ENCODE measurements at places on chromosomes 1 and 21.

DNA sequence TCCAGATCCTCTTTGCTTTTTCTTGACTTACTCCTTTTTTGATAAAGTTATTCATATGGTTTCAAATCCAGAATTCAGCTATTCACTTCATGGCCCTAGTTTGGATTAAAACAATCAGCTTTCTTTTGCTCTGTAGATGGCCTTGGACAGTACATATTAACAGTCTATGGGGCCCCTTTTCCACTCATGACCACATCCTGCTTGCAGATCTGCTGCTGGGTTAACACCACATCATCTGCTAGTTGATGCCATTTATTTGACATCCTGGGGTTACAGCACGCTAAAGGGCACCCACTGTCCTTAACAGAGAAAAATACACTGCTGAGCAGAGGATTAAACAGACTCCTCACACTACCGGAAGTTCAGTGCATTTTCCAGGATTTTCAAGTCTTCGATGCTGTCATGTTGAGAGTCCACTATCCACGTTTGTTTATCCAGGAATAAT, 941 bp upstream of the IFI16 start:
- peak; percentile 79 for DNase-seq

GRCh38 chr1:246096356-246096755, 410.7 kb downstream of the SMYD3 start:
- DNase-seq: no peak

GRCh38 chr1:111695801-111696200, 43.4 kb downstream of the INKA2 start:
- DNase-seq: no peak

DNA sequence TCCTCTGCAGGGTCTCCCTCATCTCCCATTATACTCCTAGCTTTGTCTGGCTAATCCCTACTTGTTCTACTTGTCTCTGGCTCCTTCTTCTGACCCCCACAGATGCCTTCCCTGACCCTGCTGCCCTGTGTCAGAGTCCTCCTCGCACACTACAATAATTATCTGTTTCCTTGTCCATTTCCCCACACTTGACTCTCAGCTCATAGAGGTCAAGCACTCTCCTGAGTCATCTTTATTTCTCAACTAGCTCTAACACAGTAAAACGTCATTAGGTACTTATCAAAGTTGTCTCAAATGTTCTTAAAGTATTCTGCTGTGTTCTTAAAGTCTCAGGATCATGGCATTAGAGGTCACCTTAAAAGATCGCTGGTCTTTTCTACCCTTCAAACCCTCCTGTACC, 47.1 kb downstream of the C8A start:
- no peak for DNase-seq

GRCh38 chr1:222546091-222546490, 1.8 kb downstream of the HHIPL2 start:
- no peak for DNase-seq

- no peak for DNase-seq
Observed at GRCh38 chr1:89890085-89890752, 69.4 kb downstream of the LRRC8D start.

DNA sequence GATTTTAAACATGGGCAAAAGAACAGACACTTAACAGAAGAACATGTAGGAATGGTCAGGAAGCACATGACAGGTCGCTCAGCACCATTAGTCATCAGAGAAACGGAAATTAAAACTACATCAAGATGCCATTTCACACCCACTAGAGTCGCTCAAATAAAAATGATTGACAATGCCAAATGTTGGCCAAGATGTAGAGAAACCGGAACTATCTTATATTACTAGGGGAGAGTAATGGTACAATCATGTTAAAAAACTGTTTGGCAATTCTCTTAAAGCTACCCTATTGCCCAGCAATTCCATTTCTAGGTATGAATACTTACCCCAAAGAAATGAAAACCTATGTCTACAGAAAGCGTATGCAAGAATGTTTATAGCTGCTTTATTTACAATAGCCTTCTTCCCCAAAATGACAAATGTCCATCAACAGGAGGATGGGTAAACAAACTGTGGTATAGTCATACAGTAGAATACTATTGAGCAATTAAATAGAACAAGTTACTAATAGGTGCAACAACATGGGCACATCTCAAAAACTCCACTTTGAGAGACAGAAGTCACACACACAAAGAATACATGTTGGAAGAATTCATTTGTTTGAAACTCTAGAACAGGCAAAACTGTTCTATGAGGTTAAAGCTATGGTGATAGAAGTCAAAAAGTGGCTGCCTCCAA, 92.8 kb downstream of the ETS2 start:
- no peak for DNase-seq

- DNase-seq: no peak
Observed at GRCh38 chr1:111647736-111648135, 28.1 kb downstream of the RAP1A start.

DNA sequence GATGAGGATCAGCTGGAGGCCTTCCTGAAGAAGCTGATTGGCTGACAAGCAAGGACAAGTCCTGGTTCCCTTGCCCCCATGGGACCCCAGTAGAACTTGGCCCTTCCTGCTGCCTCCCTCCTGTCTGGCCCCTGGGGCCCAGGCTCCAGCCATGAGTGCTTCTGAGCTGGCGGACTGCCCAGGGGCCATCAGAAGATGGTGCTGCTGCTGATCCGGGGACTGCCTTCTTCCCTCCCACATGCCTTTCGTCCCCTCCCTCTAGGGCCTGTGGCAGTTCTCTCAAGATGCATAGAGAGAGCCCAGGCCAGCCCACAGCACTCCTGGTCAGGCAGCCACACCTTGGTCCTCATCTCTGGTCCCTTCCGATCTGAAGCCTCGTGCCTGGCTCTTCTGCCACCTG, 57.9 kb upstream of the PRKACB start:
- no peak for DNase-seq

DNA sequence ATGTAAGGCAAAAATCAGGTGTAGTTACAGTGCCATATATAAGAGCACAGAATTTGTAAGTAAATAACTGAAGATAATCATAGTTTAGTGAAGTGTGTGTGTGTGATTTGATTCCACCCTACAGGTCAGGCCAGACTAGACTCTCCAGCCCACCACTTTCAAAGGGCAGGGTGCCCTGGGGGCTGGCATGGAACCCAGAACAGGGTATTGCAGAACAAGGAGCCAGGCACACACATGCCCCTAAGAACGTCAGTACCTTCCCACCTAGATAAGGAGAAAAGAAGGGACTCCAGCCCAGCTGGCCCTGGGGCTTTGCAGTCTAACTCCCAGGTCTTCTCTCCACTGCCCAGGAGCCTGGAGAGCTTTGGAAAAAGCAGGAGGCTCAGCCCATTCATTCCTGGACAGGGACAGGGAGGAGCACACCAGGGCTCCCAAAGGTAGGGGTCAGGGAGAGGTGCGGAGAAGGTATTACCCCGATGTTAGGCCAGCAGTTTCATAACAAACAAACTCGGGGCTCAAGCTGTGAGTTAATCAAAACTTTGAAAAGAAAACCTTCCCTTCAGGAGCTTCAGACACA, 149.7 kb upstream of the VANGL1 start:
- DNase-seq: no peak

GRCh38 chr1:67597336-67597735, 87.7 kb upstream of the GADD45A start:
- no peak for DNase-seq

- no peak for DNase-seq
Observed at GRCh38 chr1:83918688-83919285, 80.1 kb downstream of the TTLL7 start.

- no peak for DNase-seq
Observed at GRCh38 chr1:178086294-178086693, 7.6 kb upstream of the RASAL2 start.

- no peak for DNase-seq
Observed at GRCh38 chr1:980137-980571, 1.7 kb downstream of the PERM1 start.

DNA sequence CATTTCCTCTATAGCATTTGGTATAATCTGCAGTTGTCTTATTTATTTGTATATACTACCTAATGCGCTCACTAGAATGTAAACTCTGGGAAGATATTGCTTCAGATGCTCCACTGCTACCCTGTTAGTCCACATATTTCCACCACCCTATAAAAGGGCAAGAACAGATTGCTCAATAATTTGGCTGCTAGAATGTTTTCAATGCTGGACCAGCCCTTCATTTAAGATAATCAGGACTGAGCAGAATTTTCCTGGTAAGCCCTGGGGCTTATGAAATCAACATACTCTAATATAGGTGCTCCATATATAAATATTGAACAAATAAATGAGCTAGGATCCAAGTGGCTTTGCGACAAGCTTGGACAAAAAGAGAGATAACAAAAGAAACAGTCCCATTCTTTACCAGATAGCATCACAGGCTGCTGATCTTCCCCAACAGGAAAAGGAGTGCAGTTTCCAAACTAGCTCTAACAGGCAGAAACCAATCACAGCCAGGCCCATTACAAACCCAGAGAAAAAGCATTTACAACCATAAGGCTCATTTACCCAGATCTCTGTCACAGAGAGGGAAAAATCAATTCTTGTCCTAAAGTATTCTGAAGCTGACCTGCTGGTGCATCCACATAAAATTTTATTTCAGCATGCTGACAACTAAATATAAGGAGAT, 8.3 kb downstream of the BCAR3 start:
- DNase-seq: no peak

- DNase-seq: no peak
Observed at GRCh38 chr21:43345746-43346409, 81.1 kb downstream of the SIK1 start.

DNA sequence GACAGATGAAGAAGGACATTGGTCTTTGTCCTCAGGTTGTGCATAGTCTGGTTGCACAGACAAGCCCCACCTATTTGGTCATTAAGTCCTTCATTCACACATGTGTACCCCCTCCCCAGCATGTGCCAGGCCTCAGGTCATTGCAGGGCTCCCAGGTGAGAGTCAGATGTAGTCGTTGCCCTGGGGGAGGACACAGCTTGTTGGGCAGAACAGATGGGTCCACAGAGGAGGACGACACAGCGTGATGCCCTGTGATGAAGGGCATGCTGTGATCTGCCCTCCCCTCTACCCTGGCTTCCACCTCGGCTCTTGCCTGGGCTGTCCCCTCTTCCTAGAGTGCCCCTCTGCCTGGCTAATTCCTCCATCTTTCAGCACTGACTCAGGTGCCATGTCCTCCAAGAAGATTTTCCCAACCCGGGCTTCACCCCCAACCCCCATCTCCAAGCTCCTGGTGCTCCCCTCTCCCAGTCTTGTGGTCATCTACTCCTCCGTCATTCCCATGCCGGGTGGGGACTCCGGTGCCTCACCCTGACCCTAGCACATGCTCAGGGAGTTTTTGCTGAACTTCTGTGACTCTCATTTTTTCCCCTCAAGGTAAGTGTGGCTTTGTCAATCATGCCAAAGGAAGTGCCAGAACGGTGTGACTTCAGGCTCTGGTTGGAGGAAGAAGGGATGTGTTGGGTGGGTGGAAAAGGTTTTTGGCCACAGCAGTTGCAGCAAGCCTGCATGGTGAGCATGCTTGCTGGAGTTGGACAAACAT, 220.5 kb downstream of the FOXD2 start:
- peak; percentile 37 for DNase-seq

DNA sequence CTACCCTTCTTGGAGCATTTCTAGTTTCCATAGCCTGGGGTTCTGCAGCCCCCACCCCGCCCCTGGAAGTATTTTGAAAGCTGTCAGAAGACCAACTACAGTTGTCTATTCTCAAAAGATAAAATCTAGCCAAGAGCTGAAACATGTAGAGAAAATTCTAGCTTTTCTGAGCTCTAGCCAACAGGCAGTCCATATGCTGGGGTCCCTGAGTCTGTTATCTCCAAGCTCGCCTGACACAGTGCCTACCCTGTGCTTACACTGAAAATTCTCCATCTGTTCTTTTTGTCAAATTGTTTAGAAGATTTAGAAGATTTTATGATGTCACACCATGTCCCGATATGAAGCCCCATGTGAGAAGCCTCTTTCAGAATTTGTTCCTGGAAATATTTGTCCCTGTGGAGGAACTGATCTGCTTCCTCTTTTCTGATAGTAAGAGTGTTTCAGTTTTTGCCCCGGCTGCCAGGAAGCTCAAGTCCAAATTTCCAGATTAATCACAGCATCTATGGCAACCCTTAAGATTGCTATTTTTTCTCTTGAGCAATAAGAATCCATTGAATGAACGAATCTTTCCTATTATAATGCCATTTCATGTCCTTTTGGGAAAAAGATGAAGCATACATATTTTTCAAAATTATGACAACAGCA, 23.7 kb upstream of the CSF3R start:
- no peak for DNase-seq

GRCh38 chr1:36787312-36787913, 246.9 kb downstream of the GRIK3 start:
- no peak for DNase-seq

Measured in activated effector memory CD4-positive, alpha-beta T cell treated with anti-CD3 and anti-CD28 coated beads, Interleukin-2, amount 50 U/mL, for 16 hours (primary cell).